ENCODE measurements at places on chromosomes 11 and 22.

GRCh38 chr22:26546282-26546681 lies 34.0 kb upstream of the TFIP11 start:
- no peak for DNase-seq

DNA sequence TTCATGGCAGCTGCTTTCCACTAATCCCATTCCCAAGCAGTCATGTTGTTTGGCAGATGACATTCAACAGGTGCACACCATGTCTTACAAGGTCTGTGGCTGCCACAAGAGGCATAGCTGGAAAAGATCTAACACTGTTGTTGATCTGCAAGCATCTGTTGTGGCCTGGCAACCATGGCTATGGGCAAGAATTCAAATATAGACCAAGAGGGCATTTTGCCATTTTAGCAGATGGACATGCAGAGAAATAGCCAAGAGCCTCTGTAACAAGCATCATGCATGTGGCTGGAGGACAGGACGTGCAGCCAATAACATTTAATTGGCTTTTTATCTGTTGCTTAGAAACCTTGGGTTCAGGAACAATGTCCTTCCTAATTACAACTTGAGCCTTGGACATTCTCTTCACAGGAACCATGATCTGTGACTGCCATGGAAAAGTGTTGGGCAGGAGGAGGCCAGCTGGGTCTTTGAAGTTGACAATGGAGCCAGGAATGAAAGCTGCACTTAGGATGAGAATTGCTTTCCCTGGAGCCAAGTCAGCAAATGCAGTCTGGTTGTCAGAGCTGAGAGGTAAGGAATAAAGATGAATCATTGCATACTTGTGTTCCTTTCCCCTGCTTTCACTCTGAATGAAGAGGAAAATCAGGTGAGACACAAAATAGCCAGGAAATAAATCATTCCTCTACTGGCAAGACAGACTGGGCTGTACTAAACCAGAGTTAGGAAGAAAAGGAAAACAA lies 113.6 kb upstream of the ANO5 start:
- no peak for DNase-seq

- DNase-seq, result no peak
Observed at GRCh38 chr11:70281156-70281609, 10.7 kb downstream of the PPFIA1 start.

DNA sequence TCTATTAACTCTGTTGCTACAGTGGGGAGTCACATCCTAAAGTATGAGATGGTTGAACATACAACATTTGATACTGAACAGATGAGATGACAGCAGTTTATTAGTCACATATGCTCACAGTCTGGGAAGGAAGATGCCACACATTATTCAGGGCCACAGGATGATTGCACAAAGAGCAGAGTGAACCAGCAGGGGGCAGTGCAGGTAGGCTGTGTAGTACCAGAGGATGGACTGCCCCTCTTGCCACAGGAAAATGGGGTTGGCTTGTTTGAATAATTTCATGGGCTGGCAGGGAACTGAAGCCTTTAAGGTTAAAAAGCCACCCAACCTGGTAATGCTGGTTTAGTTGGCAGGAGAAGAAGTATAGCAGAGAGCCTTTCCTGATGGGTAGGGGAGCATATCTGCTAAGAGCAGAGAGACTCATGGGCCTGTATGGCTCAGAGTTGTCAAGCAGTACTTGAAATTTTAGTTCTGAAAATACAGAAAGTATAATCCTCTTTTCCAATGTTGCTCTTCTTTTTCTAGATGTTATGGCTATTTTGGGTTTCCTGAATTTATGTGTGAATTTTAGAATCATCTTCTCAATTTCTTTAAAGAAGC lies 180.4 kb upstream of the B3GAT1 start:
- DNase-seq, result no peak

DNA sequence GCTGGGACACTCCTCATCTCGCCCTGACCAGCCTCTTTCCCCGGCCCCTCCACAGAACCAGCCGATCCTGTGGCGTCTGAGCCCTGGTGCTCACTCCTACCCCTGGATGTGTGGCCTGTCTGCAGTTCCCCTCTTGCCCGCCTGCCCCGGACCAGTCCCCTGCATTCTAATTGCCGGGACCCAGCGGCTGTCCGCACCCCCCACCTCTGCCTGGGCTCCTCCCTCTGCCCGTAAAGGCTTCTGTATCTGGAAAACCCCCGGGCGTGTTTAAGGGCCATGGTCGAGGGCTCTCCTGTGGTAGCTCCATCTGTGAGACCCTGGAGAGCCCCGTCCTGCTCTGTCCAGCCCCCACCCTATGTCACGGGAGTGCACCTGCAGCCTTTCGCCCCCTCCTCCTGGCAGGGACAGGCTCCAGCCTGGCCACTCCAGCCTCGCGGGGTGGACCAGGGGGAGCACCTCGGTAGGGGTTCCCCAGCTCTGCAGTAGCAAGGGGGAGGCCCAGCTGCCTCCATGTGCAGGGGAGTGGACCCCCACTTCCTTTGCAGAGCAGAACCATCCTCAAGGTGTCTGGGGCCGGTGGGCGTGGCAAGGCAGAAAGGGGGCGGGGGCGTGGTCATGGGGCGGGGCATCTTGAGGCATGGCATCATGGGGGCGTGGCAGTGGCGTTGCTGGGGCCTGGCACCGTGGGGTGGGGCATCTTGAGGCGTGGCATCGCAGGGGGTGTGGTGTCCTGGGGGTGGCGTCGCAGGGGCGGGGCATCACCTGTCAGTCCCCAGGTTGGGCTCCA lies 430.4 kb downstream of the TBC1D22A start:
- no peak for DNase-seq

DNA sequence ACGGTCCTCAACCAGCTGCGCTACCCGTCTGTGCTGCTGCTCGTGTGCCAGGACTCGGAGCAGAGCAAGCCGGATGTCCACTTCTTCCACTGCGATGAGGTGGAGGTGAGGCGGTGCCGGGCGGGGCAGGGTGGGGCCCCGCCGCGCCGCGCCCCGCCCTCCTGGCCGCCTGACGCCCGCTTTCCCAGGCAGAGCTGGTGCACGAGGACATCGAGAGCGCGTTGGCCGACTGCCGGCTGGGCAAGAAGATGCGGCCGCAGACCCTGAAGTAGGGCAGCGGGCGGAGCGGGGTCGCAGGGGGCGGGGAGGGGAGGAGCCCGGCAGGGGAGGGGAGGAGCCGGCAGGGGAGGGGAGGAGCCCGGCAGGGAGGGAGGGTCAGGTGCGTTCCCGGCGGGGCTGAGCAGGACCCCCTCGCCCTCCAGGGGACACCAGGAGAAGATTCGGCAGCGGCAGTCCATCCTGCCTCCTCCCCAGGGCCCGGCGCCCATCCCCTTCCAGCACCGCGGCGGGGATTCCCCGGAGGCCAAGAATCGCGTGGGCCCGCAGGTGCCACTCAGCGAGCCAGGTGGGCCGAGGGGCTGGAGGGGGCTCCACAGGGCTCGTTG lies 14.7 kb downstream of the EPS8L2 start:
- DNase-seq, result peak; percentile 51

GRCh38 chr11:5285703-5286340 lies 15.9 kb downstream of the OR51B4 start:
- no peak for DNase-seq

- no peak for DNase-seq
Observed at GRCh38 chr11:128776069-128776423, 82.2 kb downstream of the FLI1 start.

DNA sequence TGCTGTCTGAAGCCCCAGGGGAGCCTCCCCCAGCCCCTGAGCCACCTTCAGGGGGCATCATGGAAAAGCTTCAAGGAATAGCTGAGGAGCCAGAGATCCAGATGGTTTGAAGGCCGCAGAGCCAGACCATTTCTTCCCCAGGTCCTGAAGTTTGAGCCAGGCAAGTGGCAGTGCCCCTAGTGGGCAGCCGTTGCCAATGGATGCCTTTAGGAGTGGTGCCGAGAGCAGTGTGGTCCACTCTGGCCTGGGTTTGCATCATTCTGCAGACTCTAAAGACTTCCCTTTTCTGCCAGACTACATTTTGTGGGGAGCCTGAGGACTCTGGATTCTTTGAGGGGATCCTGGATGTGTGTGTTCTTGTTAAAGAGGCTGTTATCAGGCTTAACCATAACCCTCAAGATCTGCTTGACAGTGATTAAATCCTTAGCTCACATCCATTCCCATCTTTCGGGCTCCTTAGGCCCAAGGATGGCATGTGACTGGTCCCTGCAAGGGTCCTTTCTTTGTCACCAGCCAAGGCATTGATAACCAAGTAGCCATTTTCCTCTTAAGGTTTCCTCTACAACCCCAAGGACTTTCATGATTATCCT lies 13.1 kb downstream of the HINFP start:
- peak; percentile 35 for DNase-seq

DNA sequence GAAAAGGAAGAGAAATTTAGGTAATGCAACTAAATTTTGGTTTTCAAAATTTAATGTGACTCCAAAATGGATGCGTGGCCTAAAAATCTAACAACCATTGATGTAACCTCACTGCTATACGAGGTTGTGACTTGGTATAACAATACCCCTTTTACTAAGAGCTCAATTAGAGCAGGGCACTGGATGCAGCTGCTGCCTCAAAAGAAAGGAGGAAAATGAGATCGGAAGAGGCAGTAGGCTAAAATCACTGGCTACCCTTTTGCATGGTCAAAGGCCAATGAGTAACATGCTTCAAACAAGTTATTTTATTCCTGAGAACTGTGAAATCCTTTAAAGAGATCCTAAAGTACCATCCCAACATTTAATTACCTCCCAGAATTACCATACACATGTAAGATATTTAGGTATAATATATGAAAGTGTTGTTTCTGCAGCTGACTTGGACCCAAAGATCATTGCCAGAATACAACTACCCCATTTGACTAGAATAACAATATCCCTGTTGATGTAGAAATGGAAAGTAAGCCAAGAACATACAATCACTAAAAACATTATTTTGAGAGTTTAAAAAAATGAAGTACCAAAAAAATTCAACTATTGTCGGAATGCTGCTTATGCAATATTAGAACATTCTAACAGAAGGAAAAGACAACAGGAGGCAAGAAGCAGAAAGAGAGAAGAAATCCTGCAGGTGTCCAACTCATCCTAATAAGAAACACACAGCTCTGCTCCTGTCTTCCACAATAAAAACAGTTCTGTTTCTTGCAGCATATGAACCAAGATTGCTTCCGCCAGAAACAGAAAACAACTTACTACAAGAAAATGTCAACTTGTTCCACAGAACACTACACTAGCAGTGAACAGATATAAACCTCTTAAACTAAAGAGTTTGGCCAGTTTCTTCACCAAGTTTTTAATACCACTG lies 15.0 kb downstream of the SIK3 start:
- no peak for DNase-seq

DNA sequence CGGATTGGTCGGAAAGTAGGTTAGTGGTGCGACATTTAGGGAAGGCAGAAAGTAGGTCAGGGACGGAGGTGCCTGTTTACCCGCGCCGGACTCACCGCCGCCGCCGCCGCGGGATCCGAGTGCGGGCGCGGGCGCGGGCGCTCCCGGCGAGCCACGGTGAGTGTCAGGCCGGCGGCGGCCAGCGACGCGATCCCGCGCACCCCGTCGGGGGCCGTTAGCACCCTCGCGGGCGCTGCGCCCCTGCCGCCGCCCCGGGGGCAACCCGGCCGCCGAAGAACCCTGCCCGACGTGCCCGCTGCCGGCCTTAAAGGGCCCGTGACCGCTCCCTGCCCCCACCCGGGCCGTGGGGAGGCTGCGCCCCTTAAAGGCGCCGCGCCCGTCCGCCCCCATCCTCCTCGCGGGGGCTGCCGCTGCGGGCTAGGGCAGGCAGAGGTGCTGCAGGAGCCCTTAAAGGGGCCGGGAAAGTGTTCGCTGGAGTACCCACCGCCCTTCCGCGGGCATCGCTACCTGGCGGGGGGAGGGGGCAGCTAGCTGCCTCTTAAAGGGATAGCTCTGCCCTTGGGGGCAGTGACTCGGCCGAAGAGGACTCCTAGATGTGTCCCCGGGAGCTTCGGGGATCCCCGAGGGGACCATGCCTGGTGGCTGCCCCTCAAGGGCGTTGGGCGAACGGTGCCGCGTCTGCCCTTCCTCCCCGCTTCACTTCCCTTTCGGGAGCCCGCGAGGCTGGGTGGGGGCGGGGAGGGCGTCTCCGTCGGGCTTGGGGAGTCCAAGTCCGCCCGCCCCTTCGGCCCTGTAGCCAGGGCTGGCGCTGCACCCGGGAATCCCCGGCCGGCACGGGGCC lies at the start of gene BMAL1:
BMAL1 (plus strand) TSS at position 23 of the 841 bp plus-strand sequence. CDS start 76,519 bp downstream, outside the sequence.
- peak; percentile 42 for DNase-seq

GRCh38 chr11:105644839-105645573 lies 35.1 kb downstream of the GRIA4 start:
- DNase-seq, result no peak

- no peak for DNase-seq
Observed at GRCh38 chr11:72102162-72102561, 935 bp downstream of the LAMTOR1 start.

DNA sequence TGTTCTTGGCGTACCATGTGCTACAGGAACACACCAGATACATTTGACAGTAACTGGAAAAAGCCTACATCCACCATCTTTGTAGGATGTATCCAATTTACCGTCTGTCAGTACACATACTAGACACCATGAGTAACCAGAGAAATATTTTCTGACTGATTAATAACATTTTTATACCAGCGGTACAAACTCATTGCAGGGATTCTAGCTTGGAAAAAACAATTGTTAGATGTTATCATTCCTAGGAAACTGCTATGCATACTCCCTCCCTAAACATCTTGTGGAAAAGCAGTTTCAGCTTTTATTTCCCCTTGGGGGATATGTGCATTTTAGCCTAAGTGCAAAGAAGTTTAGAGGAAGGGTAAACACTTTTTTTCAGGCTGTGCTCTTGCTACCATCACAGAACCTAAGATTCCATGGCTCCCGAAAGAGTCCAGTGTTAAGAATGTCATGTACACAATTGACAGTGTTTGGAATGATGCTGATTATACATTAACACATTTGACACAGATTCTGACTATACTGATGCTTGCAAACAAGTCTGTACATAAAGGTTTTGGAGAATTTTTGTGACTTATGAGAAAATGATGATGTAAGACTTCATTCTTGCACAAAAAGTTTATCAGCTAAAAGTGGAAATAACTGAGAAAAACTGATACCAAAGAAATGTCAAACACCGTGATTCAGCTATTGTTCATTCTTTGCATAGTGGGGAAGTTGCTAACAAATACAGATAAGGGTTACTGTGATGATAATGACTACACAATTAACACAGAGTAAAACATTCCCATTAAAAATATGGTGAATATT lies 23.7 kb downstream of the NCF4 start:
- DNase-seq, result peak; percentile 35

- peak; percentile 79 for DNase-seq
Observed at GRCh38 chr22:17972385-17973191, 51.8 kb downstream of the MICAL3 start.

DNA sequence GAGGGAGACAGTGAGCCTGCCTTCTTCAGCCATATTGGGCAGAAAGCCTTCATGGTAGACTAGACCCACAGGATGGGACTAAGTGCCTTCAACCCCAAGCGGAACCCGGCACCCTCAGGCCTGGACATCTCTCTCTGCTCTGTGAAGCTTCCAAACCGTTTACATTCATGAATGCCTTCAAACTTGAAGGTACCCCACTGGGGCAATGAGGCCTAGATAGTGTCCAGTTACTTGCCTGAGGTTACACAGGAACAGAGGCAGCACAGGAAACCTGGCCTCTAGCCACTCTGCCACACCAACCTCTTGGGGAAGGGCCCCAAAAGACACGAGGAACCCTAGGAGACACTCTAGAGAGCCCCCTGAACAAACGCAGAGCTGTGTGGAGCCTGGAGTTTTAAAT lies 14.5 kb upstream of the CYP2R1 start:
- DNase-seq, result no peak

Data from ELR (cell line).